ENCODE measurements at places on chromosomes 1 and 21. TPM values are rescaled to one million over a fixed set of nuclear protein-coding genes. Genes with fewer than 3 reads are reported as not detected.
A peak's percentile ranks its signal among the peaks of the same experiment; 100 is the strongest.

MUTYH gene
- 30.5 TPM for total RNA-seq

OR6K3 gene
- not detected for total RNA-seq

GRCh38 chr1:201309416-201309815 lies 26.1 kb downstream of the PKP1 start:
- peak; percentile 84 for DNase-seq

COL6A2 gene
- total RNA-seq = 1,004 TPM

GRCh38 chr1:6688757-6689156 lies 12.9 kb downstream of the DNAJC11 start:
- no peak for DNase-seq

DNA sequence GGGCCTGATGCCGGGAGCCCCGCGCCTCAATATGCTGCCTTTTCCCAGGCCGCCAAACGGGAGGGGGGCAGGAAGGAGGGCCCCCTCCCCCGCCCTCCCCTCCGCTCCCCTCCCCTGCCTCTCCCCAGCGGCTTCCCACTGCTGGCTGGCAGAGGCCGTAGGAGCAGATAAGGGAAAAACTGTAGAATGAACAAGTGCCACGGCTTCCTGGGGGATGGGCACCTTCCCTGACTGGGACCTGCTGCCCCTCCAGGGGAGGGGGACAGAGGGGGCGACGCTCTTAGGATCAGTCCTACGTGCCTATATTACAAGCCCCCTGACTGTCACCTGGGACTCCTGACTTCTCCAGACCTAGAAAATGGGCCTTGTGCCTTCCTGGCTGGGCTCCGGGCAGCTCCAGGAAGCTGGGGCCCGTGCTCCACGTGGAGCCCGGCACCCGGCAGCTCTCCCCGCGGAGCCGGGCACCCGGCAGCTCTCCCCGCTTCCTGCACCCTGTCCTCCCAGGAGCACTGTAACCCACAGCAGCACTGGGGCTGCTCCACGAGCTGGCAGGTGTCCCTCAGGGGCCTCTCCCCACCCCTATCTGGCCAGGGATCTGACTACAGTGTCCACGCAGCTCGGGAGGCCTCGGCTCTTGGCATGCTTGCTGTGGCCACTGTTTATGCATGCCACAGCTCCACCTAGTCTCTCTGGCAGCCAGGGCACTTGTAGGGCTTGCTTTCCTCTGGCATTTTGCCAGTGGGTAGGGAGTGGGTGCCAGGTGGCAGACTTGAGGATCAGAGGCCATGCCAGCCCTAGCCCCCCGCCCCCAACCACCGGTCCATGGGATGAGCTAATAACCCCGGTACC lies 674 bp upstream of the HES5 start:
- no peak for DNase-seq

ZNF670 gene
- total RNA-seq = 3.8 TPM

FAM177B gene
- 36.8 TPM for total RNA-seq

DNA sequence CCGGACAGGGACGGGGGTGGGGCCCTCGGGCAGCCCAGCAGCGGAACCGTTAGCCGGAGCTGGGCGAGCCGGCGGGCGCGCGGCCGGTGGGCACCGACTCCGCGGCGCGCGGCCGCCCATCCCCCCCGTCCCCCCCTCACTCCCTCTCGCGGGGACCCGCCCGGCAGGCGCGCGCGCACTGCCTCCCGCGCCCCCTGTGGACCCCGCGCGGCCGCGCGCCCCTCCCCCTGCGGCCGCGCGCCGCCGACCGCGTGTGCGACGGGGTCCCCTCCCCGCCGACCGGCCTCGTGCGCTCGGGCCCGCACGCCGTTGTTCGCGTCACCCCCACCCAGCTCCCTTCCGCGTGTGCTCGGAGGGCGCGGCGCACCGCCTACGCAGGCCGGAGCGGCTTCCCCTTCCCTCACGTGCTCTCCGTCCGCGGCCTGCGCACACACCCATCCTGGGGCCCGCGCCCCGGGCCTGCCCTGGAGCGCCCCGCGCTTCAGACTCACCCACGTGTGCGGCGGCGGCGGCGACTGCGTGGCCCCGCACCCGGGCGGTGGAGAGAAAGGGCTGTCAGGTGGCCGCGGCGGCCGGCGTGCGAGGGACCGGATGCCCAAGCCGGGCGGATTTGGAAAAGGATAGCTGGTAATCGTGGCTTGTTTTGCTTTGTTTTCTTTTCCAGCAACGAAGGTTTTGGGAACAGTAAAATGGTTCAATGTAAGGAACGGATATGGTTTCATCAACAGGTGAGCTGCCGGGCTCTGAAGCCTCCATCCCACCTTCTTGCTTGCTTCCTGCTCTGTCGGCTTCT lies 717 bp downstream of the YBX1 start:
- peak; percentile 72 for DNase-seq

SPOCD1 gene
- 1.8 TPM for total RNA-seq

- DNase-seq = peak; percentile 54
Measured at GRCh38 chr1:26471498-26472319, 531 bp upstream of the HMGN2 start.

- no peak for DNase-seq
Measured at GRCh38 chr21:42568866-42569731, 55.4 kb downstream of the SLC37A1 start.

DNA sequence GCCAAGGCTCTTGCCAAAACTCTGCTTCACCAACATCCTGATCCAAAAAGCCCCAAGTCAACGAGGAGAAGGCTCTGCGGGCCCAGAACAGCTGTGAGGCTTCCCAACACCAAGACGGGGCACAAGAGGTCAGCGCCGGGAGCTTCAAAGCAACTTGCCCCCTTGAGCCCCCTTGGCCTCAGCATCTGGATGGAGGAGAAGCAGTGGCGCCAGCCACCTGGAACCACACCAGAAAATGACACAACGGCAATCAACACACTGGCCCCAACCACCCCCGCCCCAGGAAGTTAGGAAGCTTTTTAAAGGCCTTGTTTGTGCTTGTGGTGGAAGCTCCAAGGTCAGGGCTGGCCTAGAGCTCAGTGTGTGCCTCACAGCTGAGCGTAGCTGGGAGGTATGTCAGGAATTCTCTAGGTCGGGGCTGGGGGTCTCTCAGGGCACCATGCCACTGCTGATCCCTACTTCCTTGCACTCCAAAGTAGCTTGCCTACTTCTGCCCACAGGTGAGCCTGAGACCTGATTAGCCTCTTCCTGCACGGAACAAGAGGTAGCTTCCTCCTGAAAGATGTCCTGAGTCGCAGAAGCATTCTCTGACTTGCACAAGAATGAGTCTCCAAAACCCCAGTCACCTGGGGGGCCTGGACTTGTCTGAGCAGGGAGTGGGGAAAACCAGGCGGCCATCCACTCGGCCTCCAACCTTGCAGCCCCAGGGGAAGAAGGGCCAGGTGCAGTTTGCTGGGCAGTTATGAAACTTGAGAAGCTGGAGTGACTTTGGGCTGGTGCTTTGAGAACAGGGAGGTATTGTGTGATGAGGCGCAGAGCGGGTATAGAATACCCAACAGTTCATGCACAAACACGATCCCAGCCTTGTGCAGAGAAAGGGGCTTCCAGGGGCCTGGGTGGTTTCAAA lies 9.7 kb upstream of the SRP9 start:
- DNase-seq = peak; percentile 48

GRCh38 chr1:154973344-154974101 lies 958 bp upstream of the CKS1B start:
- DNase-seq = peak; percentile 97

- no peak for DNase-seq
Measured at GRCh38 chr1:77468949-77469710, 187.3 kb downstream of the AK5 start.

CD84 gene
- total RNA-seq = 11.9 TPM

DNA sequence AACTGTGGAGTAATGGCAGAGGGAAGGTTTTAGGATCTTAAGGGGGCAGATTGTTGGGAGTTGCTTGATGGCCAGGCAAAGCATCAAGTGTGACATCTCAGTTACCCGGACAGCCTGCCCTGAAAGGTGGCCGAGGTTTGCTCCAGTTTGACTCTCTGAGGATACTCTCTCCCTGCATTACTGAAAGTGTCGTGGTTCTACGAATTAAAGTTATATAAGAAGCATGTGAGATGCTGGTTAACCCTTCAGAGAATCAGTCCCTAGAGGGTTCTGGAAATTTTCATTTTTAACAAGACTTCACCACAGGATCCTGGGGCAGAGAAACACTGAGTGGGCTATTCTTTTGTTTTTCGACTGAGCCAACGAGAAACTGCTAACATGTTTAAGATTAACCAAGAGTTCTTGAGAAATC lies 689 bp upstream of the ZNF644 start:
- DNase-seq = no peak

GRCh38 chr1:48572646-48573258 lies 100.7 kb upstream of the SPATA6 start:
- peak; percentile 26 for DNase-seq

PIAS3 gene
- total RNA-seq = 36.5 TPM

DNA sequence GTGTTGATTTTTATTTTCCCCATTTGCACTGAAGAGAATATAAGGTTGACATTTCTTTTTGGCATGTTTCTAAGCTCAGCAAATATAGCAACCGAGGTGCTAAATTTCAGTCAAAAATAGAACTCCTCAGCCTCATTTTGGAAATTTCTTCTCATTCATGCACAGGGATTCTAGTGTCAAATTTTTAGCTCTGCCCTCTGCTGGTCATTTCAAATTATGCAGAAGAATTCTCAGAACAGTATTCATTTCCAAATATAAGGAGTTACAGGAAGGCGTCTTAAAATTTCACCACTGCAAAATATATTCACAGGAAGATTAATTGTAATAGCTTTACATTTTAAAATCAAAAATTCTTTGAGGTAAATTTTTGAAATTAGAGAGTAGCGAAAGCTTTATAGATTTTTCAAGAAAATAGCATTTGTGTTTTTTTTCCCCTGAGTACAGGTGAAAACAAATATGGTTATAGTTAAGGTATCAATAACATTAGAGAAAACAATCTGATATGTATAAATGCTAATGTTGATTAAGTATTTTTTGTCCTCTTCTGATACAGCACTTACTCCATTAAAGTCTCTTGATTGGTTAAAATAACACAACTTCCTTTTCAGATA lies 57.9 kb downstream of the FMN2 start:
- no peak for DNase-seq

SPATC1L gene
- total RNA-seq = 6.9 TPM

PCBP3 gene
- total RNA-seq = 2.1 TPM

CFAP141 gene
- total RNA-seq = not detected

DNA sequence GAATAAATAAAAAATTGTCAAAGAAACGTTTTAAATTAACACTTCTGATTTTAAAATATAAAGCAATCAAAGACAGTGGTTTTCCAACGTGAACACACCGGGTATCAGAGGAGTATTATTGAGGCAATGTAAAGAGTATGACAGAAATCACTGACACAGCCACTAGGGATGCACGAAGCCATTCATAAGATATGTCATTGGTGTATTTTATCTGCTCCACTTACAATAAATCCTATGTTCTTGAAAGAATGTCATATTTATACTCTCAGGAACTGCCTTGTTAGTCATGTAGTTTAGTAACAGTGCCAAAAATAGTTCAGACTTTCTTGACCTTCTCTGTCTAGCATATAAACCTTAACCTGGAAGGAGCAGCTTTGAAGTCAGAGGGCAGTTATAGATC lies 835.0 kb upstream of the NCAM2 start:
- no peak for DNase-seq

DNA sequence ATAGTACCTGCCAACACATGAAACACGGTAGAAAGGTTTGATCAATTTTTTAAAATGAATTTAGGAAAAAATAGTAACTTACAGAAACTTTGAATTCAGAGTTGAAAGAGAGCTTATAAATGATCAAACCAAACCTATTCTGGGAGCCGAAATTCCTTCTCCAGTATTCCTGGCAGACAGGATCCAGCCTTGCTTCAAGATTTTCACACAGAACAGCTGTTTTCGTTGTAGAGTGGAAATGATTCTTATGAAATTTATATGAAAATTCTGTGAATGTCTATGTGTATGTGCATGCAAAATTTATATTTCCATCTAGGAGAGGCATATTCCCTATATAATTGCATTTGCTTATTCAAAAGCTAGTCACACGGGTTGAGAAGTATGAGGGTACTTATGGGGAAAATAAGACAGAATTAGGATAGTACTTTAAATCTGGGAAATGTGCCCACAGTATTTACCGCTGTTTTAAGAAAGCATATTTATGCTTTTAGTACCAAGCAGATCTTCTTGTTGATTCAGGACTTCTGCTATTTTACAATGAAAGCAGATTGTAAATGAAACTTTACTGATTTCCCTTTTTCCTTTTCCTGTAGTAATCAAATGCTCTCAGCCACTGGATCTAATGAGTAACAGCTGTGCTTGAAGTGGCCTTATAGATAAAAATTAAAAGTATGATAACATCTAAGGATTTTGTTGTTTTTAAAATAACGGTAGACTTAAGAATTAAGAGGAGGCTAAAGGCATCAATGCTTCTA lies 30.4 kb downstream of the PRRX1 start:
- no peak for DNase-seq

GRCh38 chr1:8097077-8097799 lies 71.1 kb upstream of the ERRFI1 start:
- DNase-seq = no peak

GRCh38 chr1:160161965-160162705 lies 10.7 kb downstream of the ATP1A4 start:
- no peak for DNase-seq
